ENCODE measurements at places on chromosomes 7 and 10.

- DNase-seq, result no peak
Measured at GRCh38 chr7:100680576-100681271, 7.2 kb downstream of the GNB2 start.

DNA sequence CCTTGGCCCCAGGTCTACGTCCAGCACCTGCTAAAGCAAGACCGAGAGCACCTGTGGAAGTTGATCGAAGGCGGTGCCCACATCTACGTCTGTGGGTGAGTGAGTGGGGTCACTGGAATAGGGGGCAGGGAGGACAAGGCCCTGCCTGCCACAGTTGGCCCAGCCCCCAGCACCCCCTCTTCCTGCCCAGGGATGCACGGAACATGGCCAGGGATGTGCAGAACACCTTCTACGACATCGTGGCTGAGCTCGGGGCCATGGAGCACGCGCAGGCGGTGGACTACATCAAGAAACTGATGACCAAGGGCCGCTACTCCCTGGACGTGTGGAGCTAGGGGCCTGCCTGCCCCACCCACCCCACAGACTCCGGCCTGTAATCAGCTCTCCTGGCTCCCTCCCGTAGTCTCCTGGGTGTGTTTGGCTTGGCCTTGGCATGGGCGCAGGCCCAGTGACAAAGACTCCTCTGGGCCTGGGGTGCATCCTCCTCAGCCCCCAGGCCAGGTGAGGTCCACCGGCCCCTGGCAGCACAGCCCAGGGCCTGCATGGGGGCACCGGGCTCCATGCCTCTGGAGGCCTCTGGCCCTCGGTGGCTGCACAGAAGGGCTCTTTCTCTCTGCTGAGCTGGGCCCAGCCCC is 8.1 kb downstream of the TMEM120A start:
- DNase-seq, result no peak

DNA sequence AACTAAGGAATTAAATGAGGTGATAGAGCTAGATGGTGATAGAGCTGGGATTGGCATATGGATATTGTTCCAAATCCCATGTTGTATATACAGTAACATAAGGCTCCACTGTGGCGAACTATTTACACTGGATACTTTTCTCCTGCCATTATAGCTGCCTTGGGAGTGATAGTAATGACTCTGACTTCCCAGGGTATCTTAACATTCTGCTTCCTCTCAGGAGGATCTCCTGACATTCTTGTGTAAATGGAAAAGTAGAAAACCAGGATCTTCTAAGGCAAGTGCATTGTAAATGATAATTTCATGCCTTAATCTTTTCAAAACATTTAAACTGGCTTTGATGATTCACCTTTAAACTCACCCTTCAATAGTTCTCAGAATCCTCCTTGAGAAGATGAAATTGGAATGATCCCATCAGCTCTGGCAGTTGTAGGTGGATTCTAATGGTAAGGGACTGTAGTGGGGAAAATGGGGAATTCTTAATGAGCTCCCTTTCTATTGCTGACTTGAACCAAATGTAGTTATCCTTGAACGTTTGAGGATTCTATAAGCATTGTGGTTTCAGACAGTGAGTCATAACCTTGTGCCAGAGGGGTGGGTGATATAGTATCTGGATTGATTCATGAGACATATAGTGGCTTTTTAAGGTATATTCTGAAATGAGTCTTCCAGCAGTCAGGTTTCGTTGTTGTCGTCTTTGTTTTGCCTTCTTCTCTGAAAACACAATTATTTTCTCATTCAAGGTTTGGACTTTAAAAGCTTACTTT is 450.0 kb downstream of the SUGCT start:
- no peak for DNase-seq

- DNase-seq, result no peak
Measured at GRCh38 chr7:119935418-119936025, 337.5 kb upstream of the KCND2 start.

- DNase-seq, result no peak
Measured at GRCh38 chr10:29431711-29432110, 142.8 kb downstream of the LYZL1 start.

- DNase-seq, result no peak
Measured at GRCh38 chr7:108836256-108836655, 266.6 kb downstream of the DNAJB9 start.

- no peak for DNase-seq
Measured at GRCh38 chr10:71211775-71212317, 524 bp upstream of the UNC5B start.

DNA sequence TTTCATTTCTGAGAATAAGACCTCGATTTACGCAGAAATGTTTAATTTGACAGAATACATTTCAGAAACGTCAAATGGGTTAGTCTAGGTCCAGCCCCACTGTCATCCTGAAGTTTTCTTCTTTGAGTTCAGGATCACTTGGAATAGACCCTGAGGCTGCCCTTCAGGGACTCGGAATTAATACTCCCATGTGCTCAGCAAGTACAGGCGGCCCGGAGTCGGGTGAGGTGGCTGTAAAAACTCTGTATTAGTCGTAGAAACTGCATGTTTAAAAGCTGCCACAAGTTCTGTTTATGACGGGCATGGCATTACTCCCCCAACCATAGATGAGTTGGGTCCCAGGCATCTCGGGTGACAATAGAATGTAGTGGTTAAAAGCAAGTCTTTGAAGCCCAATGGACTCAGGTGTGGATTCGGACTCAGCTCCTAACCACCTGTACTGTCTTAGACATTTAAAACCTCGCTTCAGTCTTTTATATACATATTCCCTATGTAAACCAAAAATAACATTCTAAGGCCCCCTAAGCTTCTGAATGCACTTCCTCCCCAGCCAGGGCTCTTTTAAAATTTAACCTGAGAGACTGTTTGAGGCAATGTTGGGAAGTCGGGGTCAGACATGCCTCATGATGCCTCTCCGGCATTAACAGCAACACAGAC is 216.3 kb downstream of the ADARB2 start:
- no peak for DNase-seq
